Kasumi-1 (cell line): ENCODE measurements at places on chromosomes 7 and 10.

GRCh38 chr10:124912101-124912886 lies 29.6 kb upstream of the ZRANB1 start:
- DNase-seq, result no peak

- no peak for DNase-seq
Observed at GRCh38 chr7:23373151-23374004, 74.2 kb downstream of the MALSU1 start.

DNA sequence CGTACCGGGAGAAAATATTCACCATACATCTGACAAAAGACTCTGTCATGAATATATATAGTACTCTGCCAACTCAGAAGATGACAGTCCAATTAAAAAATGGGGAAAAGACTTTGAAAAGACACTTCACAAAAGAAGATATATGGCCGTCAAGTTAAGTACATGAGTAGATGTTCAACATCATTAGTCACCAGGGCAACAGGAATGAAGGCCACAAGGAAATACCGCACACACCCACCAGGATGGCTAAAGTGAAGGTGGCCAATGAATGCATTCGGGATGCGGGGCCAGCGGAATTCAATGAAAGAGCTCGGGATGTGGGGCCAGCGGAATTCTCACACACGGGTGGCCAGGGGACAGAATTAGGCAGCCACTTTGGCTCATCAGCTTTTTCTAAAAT lies 42.2 kb downstream of the MAD1L1 start:
- DNase-seq, result no peak

DNA sequence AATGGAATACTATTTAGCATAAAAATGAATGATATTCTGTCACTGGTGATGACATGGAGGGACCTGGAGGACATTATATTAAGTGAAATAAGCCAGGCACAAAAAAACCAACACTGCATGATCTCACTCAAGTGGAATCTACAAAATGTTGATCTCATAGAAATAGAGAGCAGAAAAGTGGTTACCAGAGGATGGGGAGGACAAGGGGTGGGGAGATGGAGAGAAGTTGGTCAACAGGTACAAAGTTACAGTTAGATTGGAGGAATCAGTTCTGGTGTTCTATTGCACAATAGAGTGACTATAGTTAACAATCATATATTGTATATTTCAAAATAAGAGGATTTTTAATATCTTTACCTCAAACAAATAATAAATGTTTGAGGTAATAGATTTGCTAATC lies 24.7 kb upstream of the SLC18A3 start:
- no peak for DNase-seq

DNA sequence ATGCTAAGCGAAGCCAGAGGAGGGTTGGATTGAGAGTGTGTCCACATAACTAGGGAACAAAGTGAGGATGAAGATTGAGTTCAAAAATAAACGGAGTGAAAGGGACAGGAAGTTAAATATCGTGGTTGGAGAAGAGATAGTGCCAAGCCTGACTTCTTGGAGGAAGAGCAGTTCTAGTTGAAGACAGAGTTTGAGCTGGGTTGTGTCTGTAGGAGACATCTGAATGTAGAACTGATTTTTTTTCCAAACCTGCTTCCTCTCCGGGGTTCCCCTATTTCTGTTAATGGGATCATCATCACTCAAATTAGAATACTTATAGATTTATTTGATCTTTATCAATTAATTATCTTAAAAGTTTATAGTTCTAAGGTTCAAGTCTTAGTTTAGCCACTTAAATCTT lies 35.6 kb downstream of the SP4 start:
- no peak for DNase-seq

DNA sequence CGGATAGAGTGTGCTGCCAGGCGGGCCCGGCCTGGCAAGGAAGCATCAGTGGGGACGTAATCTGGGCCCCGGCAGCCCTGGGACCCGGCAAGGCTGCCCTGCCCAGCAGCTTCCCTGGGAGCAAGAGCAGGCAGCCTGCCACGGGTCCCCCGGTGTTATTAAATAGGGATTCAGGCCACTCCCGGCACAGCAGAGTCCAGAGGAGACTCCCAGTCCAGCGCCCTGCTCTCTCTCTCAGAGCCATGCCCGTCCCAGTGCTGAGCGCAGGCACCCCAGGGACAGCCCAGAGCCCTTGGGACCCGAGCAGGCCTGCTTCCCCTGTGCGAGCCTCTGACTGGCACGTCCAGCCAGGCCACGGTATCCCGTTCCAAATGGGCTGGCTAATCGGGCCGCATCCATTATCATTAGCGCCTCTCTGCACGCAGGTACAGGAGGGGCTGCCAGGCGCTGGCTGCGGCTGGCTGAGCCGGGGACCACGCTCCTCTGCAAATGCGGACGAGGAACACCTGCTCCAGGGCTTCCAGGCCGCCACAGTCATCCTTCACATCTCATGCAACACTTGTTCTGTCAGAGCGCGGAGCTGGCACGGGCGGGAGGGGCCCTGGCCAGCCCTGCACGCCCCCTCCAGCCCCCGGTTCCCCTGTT lies 344.2 kb upstream of the MKI67 start:
- no peak for DNase-seq

DNA sequence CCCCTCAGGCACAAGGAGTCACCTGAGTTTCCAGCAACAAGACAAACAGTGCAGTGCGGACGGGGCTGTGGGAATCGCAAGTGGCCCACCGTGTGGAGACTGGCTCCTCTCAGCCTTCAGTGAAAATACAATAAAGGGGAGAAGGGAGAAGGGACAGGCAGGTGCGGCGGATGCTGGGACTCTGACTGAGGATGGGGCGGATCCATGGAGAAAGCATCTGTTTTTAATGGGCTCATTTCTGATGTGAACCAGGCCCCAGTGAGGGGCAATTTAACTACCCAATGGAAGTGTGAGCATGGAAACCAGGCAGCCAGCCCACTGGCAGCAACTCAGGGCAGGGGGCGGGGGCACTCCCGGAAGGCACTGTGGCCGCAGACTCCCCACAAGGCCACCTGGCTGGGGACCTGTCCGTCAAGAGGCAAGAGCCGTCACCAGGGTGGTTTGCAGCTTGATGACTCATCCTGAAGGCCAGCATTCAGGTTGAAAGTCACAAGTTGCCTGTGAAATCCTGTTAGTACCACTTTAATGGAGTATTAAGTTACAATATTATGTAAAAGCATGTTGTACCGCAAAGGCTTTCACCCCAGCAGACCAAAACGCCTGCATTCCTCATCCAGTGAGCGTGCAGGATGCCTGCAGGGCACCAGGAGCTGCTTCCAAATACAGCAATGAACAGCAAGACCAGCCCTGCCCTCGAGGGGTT lies 476.4 kb downstream of the PTPRN2 start:
- DNase-seq, result no peak

GRCh38 chr7:70619130-70619529 lies 512.8 kb upstream of the GALNT17 start:
- DNase-seq, result no peak

DNA sequence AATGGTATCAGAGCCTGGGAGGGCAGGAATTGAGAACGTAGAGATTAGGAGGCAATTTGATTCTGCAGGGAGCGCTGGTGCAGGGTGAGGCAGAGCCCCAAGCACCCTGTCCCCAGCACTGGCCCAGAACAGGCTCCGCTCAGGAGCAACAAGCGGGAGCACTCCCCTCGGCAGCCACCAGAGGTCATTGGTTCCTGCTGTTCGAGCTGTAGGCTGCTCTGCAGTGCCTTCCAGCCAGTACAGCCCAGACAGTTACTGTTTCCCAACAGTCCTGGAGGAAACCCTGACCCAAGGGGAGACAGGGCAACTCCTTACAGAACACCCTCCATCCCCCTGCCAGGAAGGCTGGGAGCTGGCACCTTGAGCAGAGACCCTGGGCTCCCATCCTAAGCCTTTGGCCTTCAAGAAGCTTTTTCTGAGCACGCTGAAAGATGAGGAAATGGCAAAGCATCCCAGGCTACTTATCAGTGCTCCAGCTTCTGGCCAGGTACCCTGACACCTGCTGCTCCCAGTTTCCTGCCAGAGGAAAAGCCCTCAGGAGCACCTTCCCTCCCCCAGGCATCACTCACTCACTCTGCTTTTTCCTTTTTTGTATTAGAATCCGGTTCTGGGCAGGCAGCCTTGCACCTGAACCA lies 71.2 kb upstream of the EFCAB10 start:
- DNase-seq, result peak; percentile 71

DNA sequence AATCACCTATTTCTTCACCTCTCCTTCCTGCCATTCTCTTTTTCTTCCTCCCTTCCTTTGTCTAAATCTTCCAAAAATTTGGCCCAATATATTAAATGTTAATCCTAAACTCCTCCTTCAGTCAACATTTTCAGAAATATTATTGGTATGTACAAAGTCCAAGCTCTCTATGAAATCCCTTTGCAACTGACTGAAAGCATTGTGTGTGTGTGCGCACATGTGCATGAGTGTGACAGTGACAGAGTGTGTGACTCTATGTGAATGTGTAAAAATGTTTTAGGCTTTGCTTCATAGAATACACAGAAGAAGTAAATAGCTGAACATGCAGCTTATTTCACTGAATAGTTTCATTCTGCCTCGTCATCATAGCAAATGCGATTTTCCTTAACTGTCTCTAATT lies 7.0 kb downstream of the GPAM start:
- no peak for DNase-seq

DNA sequence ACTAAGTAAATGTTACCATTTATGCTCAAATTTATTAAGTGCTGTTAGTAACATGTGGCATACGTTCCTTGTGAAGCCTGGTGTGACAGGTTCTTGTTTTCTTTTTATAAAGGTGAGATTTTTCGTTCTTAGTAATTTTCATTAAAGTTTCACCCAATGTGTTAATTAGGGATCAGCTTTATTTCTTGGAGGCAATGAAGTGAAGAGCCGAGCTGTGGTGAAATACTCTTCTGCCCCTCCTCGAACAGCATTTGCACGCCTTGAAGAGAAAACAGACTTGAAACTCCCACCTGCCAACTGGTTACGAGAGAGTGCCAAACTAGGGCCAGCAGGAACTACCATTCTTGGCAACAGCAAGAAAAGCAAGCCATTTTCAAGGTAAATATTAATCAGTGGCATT lies 1.5 kb downstream of the EDRF1 start:
- no peak for DNase-seq

DNA sequence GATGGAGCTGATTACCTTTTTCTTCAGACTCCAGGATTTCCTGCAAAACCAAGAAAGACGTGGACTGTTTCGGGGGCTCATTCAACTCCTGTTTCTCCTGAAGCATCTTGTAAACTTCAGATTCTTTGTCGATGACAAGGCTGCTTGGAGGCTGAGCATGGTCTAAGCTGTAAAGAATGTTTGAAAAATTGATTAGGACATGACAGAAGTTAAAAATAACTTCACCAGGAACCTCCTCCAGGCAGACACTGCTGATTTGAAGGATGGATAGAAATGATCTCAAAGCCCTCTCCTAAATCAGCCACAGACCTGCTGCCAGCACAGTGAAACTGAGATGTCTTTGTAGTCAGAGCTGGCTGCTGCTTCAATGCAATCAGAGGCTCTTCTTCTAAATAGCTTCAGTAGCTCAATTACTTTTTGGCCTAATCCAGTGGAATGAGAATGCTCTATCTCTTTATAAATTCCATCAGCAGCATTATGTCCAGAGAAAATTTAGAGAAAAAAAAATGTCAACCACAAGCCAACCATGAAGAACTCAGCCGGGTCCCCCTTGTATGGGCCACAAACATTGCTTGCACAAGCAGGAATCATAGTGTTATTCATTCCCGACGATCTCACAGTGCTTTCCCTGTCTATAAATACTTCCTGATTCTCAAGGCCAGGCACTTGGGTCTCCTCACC lies 43.5 kb downstream of the PDLIM1 start:
- no peak for DNase-seq

GRCh38 chr10:71975871-71976725 lies 11.9 kb downstream of the CHST3 start:
- DNase-seq, result no peak

DNA sequence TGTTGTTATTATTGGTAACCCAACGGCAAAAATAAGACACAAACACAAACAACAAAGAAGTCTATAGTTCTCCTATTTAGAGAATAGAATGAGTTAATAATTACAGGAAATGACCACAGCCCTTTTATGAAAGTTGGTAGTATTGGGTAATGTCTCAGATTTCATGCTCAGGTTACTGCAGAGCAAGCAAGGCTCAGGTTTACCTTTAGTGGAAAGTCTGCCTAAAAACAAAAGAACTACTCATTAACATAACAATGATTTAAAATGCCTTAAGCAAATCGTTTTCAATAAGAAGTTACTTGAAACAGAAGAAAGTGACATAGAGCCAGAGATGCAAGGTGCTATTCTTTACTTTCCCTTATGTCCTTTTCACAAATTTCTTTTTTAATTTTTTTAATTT lies 441.2 kb downstream of the PLXDC2 start:
- DNase-seq, result no peak

GRCh38 chr7:129341816-129342806 lies 92.1 kb upstream of the STRIP2 start:
- no peak for DNase-seq

DNA sequence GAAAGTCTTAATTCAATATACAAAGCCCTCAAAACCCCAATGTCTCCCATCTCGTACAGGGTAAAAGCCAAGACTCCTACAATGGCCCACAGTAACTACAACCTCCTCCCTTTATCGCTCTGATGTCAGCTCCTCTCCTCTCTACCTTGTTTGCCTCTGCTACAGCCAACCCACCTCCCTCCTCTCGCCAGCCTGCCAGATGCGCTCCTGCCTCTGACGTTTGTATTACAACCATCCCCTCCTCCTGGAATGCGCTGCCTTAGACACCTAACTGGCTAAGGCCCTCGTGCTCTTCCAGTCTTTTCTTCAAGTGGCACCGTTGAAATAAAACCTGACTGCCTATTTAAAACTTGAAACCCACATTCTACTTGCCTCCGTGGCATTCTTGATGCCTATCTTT lies 115.3 kb upstream of the MYO3A start:
- DNase-seq, result no peak

- DNase-seq, result no peak
Observed at GRCh38 chr7:142066536-142066935, 45.0 kb upstream of the MGAM2 start.

DNA sequence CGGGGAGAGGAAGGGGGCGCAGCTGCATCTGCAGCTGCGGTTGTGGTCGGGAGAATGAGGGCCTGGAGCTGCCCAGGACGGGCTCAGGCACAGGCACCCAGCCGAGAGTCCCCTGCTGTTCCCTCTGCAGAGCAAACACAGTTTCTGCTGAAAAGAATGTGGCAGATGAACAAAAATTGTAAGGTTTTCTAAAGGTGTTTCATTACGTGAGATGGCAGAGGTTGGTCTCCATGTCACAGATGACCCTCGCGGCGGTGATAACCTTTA lies 456.2 kb downstream of the DNAJB6 start:
- DNase-seq, result no peak

GRCh38 chr7:135938563-135938962 lies 38.6 kb downstream of the MTPN start:
- DNase-seq, result no peak

GRCh38 chr7:16645593-16646471 lies at the start of the genes ANKMY2 and BZW2:
Gene ANKMY2, minus strand, starts transcription at chr7:16645754. Its CDS starts 181 bp downstream, at chr7:16645573.
Gene BZW2, plus strand, starts transcription at chr7:16646181. Its CDS starts 19,263 bp downstream, at chr7:16665444.
- peak; percentile 73 for DNase-seq

DNA sequence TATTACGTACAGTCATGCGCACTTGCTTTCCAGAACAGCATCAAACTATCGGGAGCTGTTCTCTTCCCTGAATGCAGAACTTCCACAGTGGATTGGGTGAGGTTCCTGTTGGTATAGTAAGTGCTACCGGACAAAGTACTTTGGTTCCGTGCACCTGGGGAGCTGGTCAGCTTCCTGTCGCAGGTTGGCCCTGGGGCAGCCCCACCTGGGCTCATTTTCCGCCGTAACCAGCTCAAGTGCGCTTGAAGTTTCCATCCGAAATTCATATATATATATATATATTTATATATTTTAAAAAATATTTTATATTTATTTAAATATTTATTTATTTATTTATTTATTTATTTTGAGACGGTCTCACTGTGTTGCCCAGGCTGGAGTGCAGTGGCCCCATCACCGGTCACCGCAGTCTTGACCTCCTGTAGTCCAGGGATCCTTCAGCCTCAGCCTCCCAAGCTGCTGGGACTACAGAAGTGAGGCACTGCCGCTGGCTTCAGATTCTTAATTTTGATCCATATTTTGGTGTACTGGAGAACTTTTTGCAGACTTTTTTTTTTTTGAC lies 6.5 kb downstream of the SCART1 start:
- no peak for DNase-seq
